Daoy (cell line): ENCODE measurements at places on chromosomes 3 and 15. TPM values are rescaled to one million over a fixed set of nuclear protein-coding genes. Genes with fewer than 3 reads are reported as not detected.

DNA sequence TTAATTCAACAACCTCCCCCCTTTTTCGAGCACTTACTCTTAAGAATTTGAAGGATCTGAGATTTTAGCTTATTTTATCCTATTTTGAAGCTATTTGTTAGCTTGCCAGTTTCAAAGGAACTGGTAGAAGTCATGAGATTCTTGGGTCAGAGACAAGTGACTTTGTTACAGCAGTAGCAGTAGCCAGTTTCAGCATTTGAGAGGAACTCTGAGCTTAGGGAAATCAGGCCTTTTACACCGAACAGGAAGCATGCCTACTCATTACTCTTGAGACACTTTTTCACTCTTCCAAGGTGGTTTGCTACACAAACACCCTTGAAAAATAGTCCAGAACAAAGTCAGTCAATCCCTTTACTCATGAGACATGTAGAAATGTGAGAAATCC is 24.5 kb upstream of the TM4SF1 start:
- no peak for DNase-seq

GRCh38 chr3:169146179-169146665 is 517.3 kb downstream of the MECOM start:
- peak; percentile 71 for DNase-seq

GRCh38 chr3:64289622-64290021 is 64.4 kb upstream of the PRICKLE2 start:
- DNase-seq: no peak

- peak; percentile 11 for DNase-seq
These were observed 381.4 kb downstream of the NTRK3 start for GRCh38 chr15:87874896-87875711.

DNA sequence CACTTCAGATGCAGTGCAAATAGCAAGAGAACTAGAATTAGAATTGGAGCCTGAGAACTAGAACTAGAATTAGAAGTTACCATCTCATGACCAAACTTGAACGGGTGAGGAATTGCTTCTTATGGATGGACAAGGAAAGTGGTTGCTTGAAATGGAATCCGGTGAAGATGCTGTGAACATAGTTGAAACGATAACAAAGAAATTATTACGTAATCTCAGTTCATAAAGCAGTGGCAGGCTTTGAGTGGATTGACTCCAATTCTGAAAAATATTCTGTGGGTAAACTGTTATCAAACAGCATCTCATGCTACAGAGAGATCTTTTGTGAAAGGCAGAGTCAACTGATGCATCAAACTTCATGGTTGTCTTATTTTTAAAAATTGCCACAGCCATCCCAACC is 48.0 kb upstream of the GSK3B start:
- DNase-seq: no peak

- DNase-seq: no peak
These were observed 136.5 kb downstream of the XXYLT1 start for GRCh38 chr3:195134431-195134830.

DNA sequence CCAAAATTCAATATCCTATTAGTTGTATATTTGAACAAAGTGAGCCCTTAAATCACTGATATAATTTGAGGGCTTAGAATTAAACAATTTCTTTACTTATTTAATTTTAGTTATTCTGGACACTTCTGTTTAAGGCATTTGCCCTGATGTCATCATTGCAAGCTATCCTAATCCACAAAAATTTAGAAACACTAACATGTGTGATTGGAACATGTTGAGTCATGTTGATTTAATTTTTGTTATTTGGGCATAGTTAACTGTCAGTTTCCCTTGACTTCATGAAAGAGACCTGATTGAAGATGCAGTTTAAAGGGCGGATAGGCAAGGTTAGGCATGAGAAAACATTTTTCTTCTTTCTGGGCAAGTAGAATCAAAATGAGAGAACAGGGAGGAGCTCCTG is 682.6 kb downstream of the ROBO1 start:
- no peak for DNase-seq

Gene NAA50
- 284 and 420 TPM in 2 replicates for total RNA-seq

Gene SH2D7
- not detected in 2 replicates for total RNA-seq

- DNase-seq: no peak
These were observed 7.0 kb downstream of the XIRP1 start for GRCh38 chr3:39185326-39185958.

Gene LDHAL6B
- not detected in 2 replicates for total RNA-seq

Gene CX3CR1
- total RNA-seq: not detected in 2 replicates

DNA sequence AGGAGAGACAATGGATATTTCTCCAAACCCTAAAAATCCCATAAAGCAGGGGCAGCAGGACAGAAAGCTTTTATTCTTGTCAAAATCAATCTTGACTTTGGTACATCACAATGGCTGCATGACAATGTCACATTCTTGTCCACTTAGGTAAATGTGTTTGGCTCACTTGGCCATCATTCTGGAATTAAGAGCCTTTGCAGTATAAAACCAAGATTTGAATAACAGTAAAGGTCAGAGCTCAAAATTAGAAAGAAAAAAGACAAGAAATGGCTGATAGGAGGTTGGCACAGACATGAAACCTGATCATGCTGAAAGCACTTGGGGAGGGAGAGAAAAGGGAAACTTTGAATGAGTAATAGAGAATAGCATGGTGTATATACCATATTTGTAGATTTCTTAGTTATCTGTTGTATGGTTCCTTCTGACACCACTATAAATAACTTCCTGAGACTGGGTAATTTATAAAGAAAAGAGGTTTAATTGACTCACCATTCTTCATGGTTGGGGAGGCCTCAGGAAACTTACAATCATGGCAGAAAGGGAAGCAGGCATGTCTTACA is 158.5 kb upstream of the SGO1 start:
- no peak for DNase-seq

DNA sequence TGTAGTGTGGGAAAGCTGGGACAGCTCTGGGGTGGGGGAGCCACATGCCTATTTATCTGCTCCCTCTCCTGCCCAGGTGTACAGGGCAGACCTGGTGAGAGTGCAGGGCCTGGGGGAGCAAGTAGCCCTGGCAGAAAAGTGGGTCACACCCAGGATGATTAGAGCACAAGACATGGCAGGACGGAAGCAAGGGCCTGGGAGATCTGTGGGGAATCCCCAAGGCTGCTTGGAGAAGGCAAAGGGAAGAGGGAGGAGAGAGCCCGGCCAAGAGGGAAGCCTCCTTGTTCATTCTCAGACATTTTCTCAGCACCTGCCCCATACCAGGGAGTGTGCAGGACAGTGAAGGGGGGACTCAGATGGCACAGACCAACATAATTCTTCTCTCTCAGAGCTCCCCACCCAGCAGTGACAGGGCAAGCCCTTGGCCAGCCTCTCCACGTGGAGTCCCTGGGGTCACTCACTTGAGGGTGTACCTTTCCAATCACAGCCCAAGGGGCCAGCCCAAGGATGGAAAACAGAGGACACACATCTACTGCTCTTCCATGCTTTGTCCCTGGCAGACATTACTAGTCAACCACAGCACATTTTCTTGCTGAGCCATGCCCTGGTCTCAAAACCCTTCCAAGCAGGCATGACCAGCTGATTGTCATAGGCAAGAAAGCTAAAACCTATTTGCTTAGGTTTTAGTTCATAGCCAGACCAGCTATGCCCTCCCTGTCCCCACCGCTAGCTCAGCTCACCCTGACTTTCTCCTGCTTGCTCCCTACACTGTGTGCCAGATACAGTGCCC is 4.9 kb upstream of the DUSP7 start:
- DNase-seq: no peak

DNA sequence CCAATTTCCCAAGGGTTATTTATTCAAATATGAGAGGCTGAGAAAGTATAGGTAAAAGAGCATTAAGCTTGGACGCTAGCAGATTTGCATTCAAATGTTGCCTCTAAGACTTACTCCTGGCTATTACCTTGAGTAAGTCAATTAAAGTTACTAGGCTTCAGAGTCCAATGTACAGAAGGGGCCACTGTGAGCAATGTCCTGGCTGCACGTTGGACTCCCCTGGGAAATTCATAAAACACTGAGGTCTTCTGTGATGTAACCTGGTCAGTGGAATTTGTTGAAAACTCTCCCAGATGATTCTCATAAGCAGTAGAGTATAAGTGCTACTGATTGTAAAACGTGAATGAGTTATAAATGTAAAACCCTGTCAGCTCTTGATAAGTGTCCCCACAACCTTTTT is 295.3 kb downstream of the NEK10 start:
- no peak for DNase-seq

Gene SLC12A1
- not detected in 2 replicates for total RNA-seq

- no peak for DNase-seq
These were observed 3.3 kb downstream of the ETV5 start for GRCh38 chr3:186105543-186105942.

GRCh38 chr3:141959589-141960554 is 83.4 kb downstream of the ATP1B3 start:
- peak; percentile 61 for DNase-seq

DNA sequence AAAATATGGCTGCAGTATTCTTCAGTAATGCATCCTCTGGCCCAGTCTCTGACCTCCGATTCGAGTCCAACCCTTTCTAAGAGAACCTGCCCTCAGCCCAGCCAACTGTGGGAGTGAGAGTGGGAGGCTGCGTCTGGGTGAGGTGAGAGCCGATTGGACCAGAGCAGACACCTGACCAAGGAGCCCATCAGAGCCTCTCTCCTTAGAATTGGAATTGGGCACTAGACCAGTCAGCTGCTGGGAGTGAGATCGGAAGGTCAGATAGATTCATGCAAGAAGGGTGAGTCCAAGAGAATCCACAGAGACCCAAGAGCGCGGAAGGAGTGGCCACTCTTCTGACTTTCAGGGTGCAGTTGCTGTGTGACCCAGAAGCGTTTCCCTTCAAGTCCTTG is 10.2 kb downstream of the RASL12 start:
- no peak for DNase-seq

DNA sequence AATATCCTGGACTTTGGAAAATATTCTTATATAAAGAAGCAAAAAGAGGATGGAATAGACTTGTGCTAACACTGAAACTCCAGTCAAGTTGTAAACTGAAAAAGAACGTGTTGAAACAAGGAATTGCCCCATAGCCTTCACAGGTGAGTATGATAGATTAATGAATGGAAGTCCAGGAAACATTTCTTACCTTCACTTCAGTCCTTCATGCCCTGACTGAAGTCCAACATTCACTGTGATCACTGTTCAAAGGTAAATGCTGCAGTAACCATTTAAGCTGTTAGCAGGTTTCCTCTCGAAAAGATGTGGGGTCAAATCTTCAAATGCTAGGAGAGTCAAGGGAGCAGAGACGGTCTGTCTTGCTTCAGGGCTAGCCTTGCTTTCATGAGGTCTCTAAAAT is 46.1 kb downstream of the SLC30A4 start:
- DNase-seq: no peak

- DNase-seq: peak; percentile 32
These were observed 27.8 kb upstream of the ITPKA start for GRCh38 chr15:41465822-41466421.

Gene LACTB
- total RNA-seq: 60.3 and 61.8 TPM in 2 replicates

Gene HHATL
- not detected in 2 replicates for total RNA-seq

Gene CEP152
- 15.4 and 22.9 TPM in 2 replicates for total RNA-seq

DNA sequence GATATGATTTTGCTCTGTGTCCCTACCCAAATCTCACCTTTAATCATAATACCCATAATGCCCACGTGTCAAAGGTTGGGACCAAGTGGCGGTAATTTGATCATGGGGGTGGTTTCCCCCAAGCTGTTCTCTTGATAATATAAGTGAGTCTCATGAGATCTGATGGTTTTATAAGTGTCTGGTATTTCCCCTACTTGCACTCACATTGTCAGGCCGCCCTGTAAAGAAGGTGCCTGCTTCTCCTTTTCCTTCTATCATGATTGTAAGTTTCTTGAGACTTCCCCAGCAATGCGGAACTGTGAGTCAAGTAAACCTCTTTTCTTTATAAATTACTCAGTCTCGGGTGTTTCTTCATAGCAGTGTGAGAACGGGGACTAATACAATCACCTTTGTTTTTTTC is 279.8 kb downstream of the ARPP21 start:
- no peak for DNase-seq

GRCh38 chr3:119901148-119901547 is 119.2 kb downstream of the NR1I2 start:
- DNase-seq: no peak

Gene ARHGEF26
- total RNA-seq: 6.6 and 9.3 TPM in 2 replicates

Gene ANKRD34C
- total RNA-seq: not detected in 2 replicates

DNA sequence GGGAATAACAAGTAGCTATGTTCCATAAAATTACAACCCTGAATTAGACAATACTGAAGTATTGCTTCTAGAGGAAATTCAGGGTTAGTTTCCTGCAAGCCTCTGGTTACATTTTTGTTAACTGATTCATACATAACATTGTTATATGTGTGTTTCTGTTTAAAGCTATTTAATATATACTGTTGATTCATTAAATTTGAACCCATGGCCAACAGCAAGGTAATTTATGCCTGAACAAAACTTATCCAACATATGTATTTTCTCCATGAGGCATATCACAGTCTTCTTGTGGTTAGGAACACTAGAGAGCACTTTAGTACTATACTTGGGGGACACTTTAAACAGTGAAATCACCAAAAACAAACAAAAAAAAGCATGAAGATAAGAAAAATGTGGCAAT is 47.7 kb upstream of the PTX3 start:
- no peak for DNase-seq

DNA sequence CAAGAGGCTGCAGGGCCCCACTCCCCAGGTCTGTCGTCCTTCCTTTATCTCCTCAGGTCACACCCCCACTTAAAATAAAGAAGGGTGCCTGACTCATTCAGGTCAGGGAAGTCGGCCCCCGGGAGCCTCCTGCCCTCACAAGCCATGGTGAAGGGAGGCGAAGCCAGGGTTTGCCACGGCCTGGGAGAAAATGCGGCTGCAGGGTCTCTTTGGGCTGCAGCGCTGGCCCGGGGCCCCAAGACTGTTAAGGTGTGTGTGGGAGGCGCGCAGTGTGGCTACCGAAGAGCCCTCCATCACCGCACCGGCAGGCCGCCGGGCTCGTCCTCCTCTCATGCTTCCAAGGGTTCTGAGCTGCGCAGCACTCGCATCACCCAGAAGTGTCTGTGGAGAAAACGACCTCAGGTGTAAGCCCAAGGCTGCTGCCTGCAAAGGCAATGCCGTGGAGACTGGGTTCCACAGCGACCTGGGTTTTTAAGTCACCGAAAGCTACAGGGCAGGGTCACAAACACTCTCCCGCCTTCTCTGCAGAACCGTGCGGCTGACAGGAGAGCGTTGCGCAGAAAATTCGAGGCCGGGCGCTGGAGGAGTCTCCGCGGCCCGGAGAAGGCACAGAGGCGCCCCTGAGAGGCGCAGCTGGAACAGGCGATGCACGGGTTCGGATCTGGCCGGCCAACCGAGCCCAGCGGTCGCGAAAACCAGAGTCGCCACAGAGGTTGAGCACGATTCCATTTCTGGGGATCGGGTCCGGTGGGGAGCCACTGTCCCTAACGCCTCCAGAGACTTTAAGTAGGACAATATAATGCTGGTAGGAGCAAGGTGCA is 8.7 kb downstream of the FOXL2 start:
- DNase-seq: no peak

Gene NR1I2
- total RNA-seq: 1.0 and 1.3 TPM in 2 replicates

Gene PCSK6
- 8.1 and 8.8 TPM in 2 replicates for total RNA-seq

GRCh38 chr3:150433347-150433746 is 25.2 kb downstream of the TSC22D2 start:
- no peak for DNase-seq

Gene EIF4E3
- total RNA-seq: 0.83 and 1.7 TPM in 2 replicates

DNA sequence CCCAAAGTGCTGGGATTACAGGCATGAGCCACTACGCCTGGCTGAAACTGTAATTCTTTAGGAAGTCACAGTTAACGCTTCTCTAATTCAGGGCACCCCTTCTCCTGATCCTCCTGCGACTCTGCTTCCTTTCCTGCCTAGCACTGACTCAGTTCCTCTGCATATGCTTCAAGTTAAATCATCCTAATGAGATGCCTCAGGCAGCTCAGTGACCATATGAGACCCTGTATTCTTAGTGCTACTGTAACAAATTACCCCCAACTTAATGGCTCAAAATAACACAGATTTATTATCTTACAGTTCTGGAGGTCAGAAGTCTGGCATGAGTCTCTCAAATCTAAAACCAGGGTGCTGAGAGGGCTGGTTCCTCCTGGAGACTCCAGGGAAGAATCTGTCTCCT is 271.8 kb upstream of the LYSMD4 start:
- DNase-seq: no peak

Gene TTC23
- 14.2 and 22.4 TPM in 2 replicates for total RNA-seq
